ENCODE measurements at places on chromosomes 1 and 21.

DNA sequence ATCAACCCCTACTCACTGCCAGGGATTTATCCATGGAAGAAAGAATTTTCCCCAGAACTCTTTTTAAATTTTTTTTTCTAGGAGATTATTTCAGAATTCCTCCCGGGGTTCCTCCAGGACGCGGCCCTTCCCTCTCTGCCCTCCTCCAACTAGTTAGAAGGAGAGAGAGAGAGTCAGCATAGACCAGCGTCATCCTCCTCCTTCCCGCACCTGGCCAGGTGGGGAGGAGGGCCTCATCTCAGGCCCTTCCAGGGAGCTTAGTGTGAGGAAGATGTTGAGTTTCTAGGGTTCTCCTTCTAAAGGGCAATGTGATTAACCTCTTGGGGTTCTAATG is 63.6 kb downstream of the CDK18 start:
- DNase-seq: peak; percentile 13

DNA sequence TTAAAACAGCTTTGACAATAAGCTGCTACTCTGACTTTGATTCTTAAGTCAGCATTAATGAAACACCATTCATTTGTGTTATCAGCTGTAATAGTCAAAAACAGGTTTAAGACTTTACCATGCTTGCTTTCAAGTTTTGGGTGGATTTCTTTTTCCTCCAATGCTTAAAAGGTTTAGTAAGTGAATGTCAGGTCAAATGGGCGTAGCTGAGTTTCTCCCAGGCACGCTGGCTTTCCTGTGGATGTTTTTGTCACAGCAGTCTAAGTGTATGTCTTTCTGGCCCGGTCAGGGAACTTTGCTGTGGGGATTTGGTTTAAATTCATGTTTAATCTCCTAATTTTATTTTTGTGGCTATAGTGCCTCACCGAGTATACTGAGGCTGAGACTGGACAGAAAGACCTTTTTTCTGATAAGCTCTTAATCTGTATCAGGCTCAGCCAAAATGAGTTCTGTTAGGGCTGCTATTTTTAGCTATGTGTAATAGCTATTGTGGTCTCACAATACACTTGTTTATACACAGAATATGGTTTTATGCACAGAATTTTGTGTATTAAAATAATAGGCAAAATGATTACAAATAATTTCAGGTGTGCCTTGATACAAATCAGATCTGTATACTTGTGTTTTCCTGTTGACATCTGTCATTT is 292.8 kb downstream of the DISC1 start:
- no peak for DNase-seq

DNA sequence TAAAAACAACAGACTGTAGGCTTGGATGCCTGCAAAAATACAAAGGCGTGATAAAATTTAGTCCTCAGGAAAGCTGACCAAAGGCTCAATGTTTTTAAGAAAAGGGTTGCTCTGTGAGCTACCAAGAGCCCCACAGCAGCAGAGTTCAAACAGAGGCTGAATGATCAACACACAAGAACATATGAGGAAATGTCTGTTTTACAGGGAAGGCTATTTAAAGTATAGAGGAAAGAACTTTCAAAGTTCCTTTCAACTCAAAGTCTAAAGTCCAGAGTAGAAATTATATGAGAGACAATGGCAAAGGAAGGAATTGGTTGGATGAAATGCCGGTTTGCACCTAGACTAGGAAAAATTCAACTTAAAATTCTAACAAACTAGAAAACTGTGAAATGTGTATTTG is 8.6 kb downstream of the CLSTN1 start:
- no peak for DNase-seq

- no peak for DNase-seq
Observed at GRCh38 chr1:117928881-117929342, 509 bp downstream of the GDAP2 start.

GRCh38 chr1:19798486-19799229 is 1.1 kb downstream of the TMCO4 start:
- peak; percentile 62 for DNase-seq

GRCh38 chr1:6271554-6271953 is 10.7 kb upstream of the GPR153 start:
- no peak for DNase-seq

- no peak for DNase-seq
Observed at GRCh38 chr1:12314333-12314903, 84.6 kb downstream of the VPS13D start.

- no peak for DNase-seq
Observed at GRCh38 chr1:159835356-159835755, 8.7 kb downstream of the SLAMF8 start.

DNA sequence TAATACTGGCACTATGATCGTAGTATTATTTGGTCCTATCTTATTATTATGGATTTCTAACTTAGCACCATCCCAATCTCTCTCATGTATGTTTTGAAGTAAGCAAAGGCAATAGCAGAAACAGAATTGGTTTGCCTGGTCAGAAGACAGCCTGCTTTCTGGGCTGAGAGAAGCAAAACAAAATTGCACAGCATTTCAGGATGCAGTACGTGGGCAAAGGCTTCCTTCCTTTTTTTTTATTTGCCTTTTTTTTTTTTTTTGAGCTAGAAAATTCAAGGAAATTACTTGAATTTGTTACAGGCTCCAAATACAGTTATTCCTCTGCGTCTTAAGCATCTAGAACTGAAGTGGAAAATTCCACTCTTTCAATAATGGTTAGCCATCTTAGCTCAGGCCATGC is 8.8 kb downstream of the CDA start:
- no peak for DNase-seq

GRCh38 chr1:230647321-230647720 is 5.0 kb downstream of the COG2 start:
- no peak for DNase-seq

- no peak for DNase-seq
Observed at GRCh38 chr1:219027146-219027673, 146.5 kb upstream of the LYPLAL1 start.

DNA sequence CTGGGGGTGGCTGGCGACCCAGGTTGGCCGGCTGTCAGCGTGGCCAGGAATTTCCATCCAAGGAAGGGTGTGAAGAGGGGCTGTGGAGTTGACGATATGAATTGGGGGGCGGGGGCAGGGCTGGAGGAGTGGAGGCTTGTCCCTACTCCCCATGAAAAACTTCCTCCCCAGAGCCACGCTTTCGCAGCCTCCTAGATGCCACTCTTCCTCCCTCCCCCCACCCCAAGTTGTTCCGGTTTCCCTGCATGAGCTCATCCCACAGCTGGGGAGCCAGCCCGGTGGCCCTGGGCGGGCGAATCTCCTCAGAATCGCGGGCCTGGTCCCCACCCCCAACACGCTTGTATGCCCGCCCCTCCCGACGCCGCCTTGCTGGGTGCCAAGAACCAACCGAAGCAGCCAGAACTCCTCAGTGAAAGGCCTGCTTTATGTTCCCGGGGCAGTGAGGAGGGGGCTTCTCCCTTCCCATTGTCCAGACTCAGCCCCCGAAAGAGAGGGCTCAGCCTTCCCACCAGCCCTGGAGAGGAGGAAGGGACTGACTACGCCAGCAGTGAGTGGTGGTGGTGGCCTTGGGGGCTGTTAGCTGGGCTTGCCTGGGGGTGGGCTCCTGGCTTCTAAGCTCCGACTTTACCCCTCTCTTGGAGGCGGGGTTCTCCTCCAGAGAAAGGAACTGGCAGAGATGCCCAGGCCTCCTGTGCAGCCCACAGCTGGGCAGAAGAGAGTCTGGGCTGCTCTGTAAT is 1.8 kb upstream of the CSMD2 start:
- no peak for DNase-seq

- no peak for DNase-seq
Observed at GRCh38 chr21:28936036-28936435, 56.6 kb downstream of the LTN1 start.

DNA sequence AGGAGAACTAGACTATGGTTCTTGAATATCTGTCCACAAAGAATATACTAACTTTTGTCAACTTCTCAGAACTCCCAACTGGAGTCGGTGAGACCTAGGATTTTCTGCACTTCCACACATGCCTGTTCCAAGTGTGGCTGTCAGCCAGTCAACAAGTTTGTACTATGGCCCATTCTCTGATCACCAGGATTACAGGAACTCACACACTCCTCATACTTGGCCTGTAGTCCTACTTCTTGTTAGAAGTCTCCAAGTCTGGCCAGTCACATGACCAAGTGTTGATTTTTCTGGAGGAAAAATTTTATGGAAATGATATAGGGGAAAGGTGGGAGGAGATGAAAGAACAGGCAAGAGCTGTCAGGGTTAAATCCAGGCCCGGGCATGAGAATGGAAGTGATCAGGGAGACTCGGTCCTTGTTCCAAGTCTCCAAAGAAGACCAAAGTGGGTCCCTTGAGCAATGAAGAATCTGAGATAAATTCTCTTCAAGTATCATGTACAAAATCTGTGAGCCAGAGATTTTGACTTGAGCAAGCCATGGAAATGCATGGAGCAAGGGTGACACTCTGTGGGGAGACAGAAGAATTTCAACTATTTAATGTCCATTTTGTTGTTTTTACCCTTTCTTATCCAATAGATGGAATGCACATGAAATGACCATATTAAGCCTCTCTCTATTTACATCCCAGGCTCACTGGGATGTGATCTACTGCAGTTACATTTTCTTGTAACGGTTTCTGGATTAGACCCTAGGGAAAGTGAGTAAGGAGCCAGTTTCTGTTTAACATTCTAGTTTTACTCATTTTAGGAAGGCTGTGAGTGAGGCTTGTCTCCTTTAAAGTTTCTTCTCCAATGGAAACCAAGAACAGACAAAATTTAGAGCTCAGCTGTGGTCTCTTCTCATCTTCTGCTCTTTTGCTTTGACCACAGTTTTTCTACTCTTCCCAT is 320.9 kb downstream of the ASTN1 start:
- DNase-seq: no peak

- no peak for DNase-seq
Observed at GRCh38 chr1:205676597-205676996, 3.7 kb downstream of the SLC45A3 start.

DNA sequence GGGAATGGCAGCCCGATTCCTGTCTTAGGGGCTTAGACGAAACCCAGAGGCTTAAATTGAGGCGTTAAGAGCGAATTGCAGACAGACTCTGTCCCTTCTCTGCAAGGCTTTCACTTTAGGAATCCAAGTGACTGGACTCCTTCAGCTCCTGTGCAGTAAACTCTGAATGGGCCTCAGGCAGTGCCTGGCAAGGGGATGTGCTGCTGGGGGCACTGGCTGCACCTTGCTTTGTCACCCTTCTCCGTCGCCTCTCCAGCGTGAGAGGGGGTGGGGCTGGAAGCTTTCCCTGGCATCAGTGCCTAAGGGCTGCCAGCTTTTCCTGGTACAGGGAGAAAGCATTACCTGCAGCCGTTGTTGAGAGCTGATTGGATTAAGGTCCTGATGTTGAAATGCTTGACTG is 39.9 kb upstream of the NFASC start:
- no peak for DNase-seq

GRCh38 chr1:229027622-229028182 is 243.2 kb upstream of the RAB4A start:
- DNase-seq: peak; percentile 70

GRCh38 chr1:22271847-22272801 is 129.2 kb upstream of the WNT4 start:
- DNase-seq: no peak
